Stimulated activated memory B cell treated with anti-CD40 and anti-IgM and Interleukin-4, amounts not matched to agents 10 μg/mL and 1 μg/mL and 100 μg/mL, for 72 hours (primary cell): ENCODE measurements at places on chromosomes 2 and 18.
A peak's percentile ranks its signal among the peaks of the same experiment; 100 is the strongest.

GRCh38 chr2:20093263-20094141 is 42.1 kb upstream of the LAPTM4A start:
- H3K27me3 ChIP-seq = peaks cover 47% of the 10 kb centered on the region
- H3K4me1 ChIP-seq = no peaks in the 10 kb centered on the region
- no peak overlapping the region for H3K27ac ChIP-seq
- H3K4me3 ChIP-seq = no peak overlapping the region
- no peak for ATAC-seq
- H3K36me3 ChIP-seq = no peaks in the 10 kb centered on the region

GRCh38 chr2:172094294-172095145 is 8.2 kb downstream of the DLX2 start:
- H3K4me1 ChIP-seq = peaks cover 28% of the 10 kb centered on the region
- peaks cover 91% of the 10 kb centered on the region for H3K27me3 ChIP-seq
- peak overlapping the region; percentile 69 for H3K4me3 ChIP-seq

- H3K4me1 ChIP-seq = peaks cover 5% of the 10 kb centered on the region
- no peaks in the 10 kb centered on the region for H3K36me3 ChIP-seq
- peaks cover 13% of the 10 kb centered on the region for H3K27me3 ChIP-seq
These were observed 345.5 kb upstream of the NT5C1B start for GRCh38 chr2:18934886-18935285.

DNA sequence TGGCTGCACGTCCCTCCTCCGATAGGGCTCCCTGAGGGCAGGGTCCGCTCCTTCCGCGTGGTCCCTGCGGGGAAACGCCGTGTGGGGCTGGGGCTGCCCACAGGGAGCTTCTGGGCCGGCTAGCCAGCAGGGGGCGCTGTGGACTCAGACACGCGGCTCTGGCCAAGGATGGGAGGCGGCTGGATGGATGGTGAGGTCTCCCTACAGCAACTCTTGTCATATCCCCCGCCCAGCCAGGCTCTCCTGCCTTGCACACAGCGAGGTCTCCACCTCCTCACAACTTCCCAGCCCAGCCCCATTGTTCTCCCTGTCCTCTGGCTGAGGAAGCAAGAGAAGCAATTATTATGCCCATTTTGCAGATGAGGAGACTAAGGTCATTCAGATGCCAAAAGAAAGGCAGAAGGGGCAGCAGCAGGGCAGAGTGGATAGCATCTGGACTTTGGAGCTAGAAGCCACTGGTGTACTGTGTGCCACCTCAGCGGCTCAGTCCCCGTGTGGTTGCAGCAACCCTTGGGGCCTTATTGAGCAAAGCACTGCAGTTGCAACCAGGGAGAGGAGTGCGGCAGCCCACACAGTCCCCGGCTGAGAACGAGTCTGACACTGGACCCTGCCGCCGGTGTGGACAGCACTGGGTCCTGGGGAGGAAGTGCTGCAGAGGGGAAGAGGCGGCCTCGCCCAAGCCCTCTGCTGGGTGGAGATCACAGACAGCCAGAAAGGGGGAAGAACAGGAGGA is 99.0 kb downstream of the ZFP36L2 start:
- H3K27ac ChIP-seq = peak overlapping the region; percentile 66
- peaks cover 81% of the 10 kb centered on the region for H3K4me1 ChIP-seq
- no peaks in the 10 kb centered on the region for H3K36me3 ChIP-seq
- peak; percentile 34 for ATAC-seq

DNA sequence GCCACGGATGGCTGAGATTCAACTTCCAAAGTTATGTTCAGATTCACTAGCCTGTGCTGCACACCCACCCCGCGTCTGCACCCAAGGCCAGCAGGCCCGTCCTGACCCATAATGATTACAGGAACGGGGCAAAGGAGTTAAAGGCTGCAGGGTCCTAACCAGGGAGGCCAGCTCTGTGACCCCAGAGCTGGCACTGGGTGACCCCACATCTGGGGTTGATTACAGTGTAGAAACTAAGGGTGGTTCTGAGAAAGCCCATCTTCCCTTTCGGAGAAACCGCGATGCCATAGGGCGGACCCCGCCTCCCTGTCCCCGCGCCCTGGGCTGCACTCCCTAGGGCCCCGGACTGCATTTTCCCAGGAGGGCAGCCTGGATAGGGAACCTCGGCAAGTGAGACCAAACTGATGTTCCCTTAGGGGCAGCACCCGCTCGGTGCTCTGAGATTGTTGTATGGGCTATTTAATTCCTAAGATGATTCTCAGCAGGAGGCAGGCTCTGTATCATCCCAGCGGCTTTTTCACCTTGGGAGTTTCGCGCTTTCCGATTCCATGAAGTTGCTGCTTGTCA is 2.2 kb upstream of the GPR148 start:
- H3K27ac ChIP-seq = peak overlapping the region; percentile 82
- H3K4me3 ChIP-seq = peak overlapping the region; percentile 81
- peaks cover 9% of the 10 kb centered on the region for H3K4me1 ChIP-seq

- H3K27me3 ChIP-seq = peaks cover 10% of the 10 kb centered on the region
- H3K4me1 ChIP-seq = peaks cover 32% of the 10 kb centered on the region
- H3K27ac ChIP-seq = no peak overlapping the region
- H3K36me3 ChIP-seq = no peaks in the 10 kb centered on the region
These were observed 140.4 kb upstream of the APCDD1 start for GRCh38 chr18:10314066-10314465.

- ATAC-seq = no peak
- no peak overlapping the region for H3K4me3 ChIP-seq
- no peak overlapping the region for H3K27ac ChIP-seq
- no peaks in the 10 kb centered on the region for H3K4me1 ChIP-seq
These were observed 51.4 kb downstream of the VSNL1 start for GRCh38 chr2:17591846-17592245.

- no peak for ATAC-seq
- peaks cover 22% of the 10 kb centered on the region for H3K27me3 ChIP-seq
- no peak overlapping the region for H3K4me3 ChIP-seq
- H3K36me3 ChIP-seq = no peaks in the 10 kb centered on the region
These were observed 213.7 kb upstream of the COPS8 start for GRCh38 chr2:236872015-236872414.

- ATAC-seq = no peak
- peaks cover 46% of the 10 kb centered on the region for H3K27me3 ChIP-seq
- H3K4me1 ChIP-seq = no peaks in the 10 kb centered on the region
- H3K27ac ChIP-seq = no peak overlapping the region
- H3K4me3 ChIP-seq = no peak overlapping the region
These were observed 47.3 kb downstream of the ARHGEF4 start for GRCh38 chr2:130884013-130884412.

GRCh38 chr2:219517954-219518778 is 3.9 kb downstream of the ASIC4 start:
- no peak for ATAC-seq
- H3K36me3 ChIP-seq = no peaks in the 10 kb centered on the region
- H3K4me1 ChIP-seq = peaks cover 23% of the 10 kb centered on the region
- H3K27ac ChIP-seq = no peak overlapping the region
- H3K4me3 ChIP-seq = no peak overlapping the region
- H3K27me3 ChIP-seq = peaks cover 92% of the 10 kb centered on the region

- peak overlapping the region; percentile 100 for H3K27ac ChIP-seq
- H3K27me3 ChIP-seq = no peaks in the 10 kb centered on the region
- peak; percentile 84 for ATAC-seq
- H3K4me3 ChIP-seq = peak overlapping the region; percentile 76
These were observed 51.9 kb downstream of the SLC14A2 start for GRCh38 chr18:45667056-45667736.

DNA sequence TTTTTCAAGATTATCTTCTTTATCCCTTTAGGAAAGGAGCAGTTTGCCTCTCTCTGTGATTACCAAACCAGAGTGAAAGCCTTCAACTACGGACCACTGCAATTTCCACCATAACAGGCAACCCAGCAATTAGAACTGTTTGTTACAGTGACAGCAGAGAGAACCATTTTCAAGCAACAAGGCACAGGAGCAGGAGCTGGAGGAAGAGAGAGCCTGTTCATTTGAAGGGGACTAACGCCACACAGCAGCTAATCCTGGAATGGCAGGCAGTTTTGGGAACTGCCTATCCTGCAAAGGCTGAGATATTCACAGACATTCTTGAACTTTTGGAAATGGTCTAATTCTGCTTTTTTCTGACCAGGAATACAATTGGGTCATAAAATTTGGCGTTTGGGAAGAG is 1541.9 kb upstream of the PIK3C3 start:
- H3K4me1 ChIP-seq = no peaks in the 10 kb centered on the region
- no peak overlapping the region for H3K4me3 ChIP-seq
- no peak for ATAC-seq
- no peak overlapping the region for H3K27ac ChIP-seq

DNA sequence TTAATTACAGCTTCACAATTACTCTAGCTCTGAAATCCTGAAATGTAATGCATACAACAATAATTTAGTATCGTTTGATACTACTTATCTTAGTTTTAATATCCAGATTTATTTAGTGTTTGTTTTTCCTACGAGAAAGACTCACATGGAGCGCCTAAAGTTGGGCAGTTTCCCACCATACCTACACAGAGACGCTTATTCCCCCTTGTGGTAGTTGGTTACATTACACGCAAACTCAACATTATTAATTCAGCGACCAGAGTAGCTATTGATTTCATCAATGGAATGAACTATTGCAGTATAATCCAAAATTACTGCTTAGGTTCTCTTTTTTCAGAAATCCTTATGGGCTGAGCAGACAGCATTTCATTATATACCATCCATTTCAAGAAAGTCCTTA is 164.0 kb upstream of the REG3G start:
- ATAC-seq = no peak
- no peak overlapping the region for H3K4me3 ChIP-seq
- no peak overlapping the region for H3K27ac ChIP-seq
- H3K36me3 ChIP-seq = no peaks in the 10 kb centered on the region

GRCh38 chr2:206557321-206557720 is 85.0 kb upstream of the FAM237A start:
- H3K4me3 ChIP-seq = no peak overlapping the region
- no peak overlapping the region for H3K27ac ChIP-seq
- H3K36me3 ChIP-seq = no peaks in the 10 kb centered on the region
- no peaks in the 10 kb centered on the region for H3K4me1 ChIP-seq

DNA sequence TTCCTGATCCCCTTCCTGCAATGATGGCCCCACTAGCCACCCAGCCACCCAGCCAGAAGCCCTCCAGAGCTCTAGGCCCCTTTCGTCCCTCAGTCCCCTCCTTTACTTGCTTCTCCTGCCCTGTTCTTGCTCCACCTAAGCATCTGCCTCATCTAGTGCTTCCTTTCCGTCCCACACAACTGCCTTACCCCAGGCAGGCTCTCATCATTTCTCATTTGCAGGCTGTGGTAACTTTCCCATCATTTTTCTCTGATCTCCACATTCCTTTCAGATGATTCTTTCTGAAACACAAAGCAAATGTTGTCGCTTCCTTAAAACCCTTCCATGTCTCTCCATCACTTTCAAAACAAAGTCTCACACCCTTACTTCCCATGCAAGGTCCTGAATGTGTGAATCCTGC is 459.8 kb downstream of the METTL4 start:
- no peak for ATAC-seq
- no peak overlapping the region for H3K27ac ChIP-seq

GRCh38 chr2:44716131-44716530 is 225.4 kb upstream of the SIX3 start:
- no peak overlapping the region for H3K4me3 ChIP-seq
- no peak overlapping the region for H3K27ac ChIP-seq
- peaks cover 18% of the 10 kb centered on the region for H3K4me1 ChIP-seq
- H3K36me3 ChIP-seq = no peaks in the 10 kb centered on the region
- no peaks in the 10 kb centered on the region for H3K27me3 ChIP-seq
- no peak for ATAC-seq

GRCh38 chr2:10591207-10591606 is 98.6 kb downstream of the NOL10 start:
- H3K27ac ChIP-seq = no peak overlapping the region
- H3K36me3 ChIP-seq = peaks cover 69% of the 10 kb centered on the region
- H3K4me1 ChIP-seq = no peaks in the 10 kb centered on the region

DNA sequence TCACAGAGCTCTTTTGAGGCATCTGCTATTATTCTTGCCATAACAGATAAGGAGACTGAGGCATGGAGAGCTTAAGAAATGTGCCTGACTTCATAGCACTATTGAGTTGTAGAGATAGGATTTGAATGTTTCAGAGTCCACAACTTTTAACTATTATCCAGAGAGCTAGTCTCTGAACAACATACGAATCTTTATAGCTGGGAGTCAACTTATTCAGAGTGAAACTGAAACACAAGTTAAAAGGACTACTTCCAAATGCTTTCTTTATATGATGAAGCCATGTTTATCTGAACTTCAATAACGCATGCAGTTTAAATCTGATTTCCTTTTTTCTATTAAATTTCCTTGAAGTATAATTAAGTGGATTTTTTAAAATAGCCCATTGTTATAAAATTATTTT is 268.8 kb downstream of the IKZF2 start:
- ATAC-seq = no peak
- H3K4me1 ChIP-seq = no peaks in the 10 kb centered on the region

DNA sequence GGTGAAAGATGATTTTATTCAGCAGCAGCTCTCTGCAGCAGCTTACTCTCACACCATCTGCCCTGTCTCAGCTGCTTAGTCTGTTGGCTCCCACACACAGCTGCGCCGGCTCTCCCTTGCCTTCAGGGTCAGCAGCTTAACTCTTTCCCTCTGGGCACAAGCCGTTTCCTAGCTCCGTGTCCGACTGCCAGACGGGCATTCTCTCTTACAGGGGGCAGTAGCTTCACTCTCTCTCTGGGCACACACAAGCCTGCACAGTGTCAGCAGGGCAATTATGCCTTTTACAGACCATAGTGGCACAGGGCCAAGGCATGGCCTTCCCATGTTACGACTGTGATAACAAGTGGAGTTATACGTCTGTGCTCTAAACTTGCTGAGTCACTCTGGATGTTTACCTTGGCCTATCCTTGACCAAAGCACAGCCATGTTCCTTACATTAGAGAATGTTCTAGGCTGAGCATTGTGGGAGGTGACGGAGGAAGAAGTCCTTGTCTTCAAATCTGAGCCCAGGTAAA is 31.7 kb downstream of the PCARE start:
- no peak overlapping the region for H3K4me3 ChIP-seq
- ATAC-seq = no peak
- no peaks in the 10 kb centered on the region for H3K27me3 ChIP-seq
- H3K27ac ChIP-seq = no peak overlapping the region
- no peaks in the 10 kb centered on the region for H3K36me3 ChIP-seq

- H3K27me3 ChIP-seq = no peaks in the 10 kb centered on the region
- H3K36me3 ChIP-seq = no peaks in the 10 kb centered on the region
- no peak overlapping the region for H3K27ac ChIP-seq
- no peak overlapping the region for H3K4me3 ChIP-seq
- H3K4me1 ChIP-seq = no peaks in the 10 kb centered on the region
- ATAC-seq = no peak
These were observed 298.4 kb downstream of the EXOC6B start for GRCh38 chr2:72527424-72527823.
